ENCODE measurements at places on chromosomes 7 and 10. TPM values are rescaled to one million over a fixed set of nuclear protein-coding genes. Genes with fewer than 3 reads are reported as not detected.

SPDYE1 gene
- total RNA-seq, result not detected

CALY gene
- not detected for total RNA-seq

GPR15LG gene
- not detected for total RNA-seq

XRCC2 gene
- 2.3 TPM for total RNA-seq

CCL24 gene
- total RNA-seq, result 1.2 TPM

MLXIPL gene
- not detected for total RNA-seq

CPED1 gene
- 0.09 TPM for total RNA-seq

CTAGE8 gene
- total RNA-seq, result 0.64 TPM

OR9A2 gene
- 0.56 TPM for total RNA-seq

PLEKHS1 gene
- 0.07 TPM for total RNA-seq

ELFN1 gene
- not detected for total RNA-seq

Data from activated B cell treated with CpG ODN at 0.5 μM for 24 hours (primary cell).